ENCODE measurements at places on chromosomes 12 and 14.

GRCh38 chr14:72600551-72601330 lies 293.2 kb downstream of the DPF3 start:
- DNase-seq, result no peak

- no peak for DNase-seq
These were observed 9.1 kb downstream of the PRKCH start for GRCh38 chr14:61330511-61330910.

- DNase-seq, result peak; percentile 49
These were observed 52.9 kb downstream of the SERPINA3 start for GRCh38 chr14:94665121-94665520.

- DNase-seq, result no peak
These were observed 1.1 kb upstream of the ACTR6 start for GRCh38 chr12:100199347-100200149.

DNA sequence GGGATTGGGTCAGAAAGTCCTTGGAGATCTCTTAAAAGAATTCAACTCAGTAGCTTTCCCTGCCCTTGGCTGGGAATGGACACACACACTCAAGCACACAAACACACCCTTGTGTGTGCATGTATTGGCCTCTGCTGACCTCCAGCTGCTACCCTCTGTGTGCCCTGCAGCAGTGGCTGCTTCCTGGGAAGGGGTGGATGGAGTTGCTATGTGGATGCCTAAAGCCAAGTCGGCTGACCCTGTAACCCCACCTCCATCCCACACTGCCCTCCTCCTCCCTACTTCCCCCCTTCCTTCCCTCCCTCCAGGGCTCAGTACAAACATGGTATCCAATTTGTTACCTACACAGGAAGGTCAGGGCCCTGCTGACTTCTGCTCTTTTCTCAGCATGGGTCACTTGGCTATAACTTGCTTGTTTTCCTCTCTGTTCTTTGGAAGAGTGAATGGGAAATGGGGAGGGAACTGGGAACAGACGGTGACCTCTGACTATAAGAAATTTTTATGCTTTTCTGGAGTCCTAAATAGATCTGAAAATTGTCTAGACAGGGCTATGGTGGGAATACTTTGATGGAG lies 351.6 kb upstream of the TBX3 start:
- DNase-seq, result no peak

DNA sequence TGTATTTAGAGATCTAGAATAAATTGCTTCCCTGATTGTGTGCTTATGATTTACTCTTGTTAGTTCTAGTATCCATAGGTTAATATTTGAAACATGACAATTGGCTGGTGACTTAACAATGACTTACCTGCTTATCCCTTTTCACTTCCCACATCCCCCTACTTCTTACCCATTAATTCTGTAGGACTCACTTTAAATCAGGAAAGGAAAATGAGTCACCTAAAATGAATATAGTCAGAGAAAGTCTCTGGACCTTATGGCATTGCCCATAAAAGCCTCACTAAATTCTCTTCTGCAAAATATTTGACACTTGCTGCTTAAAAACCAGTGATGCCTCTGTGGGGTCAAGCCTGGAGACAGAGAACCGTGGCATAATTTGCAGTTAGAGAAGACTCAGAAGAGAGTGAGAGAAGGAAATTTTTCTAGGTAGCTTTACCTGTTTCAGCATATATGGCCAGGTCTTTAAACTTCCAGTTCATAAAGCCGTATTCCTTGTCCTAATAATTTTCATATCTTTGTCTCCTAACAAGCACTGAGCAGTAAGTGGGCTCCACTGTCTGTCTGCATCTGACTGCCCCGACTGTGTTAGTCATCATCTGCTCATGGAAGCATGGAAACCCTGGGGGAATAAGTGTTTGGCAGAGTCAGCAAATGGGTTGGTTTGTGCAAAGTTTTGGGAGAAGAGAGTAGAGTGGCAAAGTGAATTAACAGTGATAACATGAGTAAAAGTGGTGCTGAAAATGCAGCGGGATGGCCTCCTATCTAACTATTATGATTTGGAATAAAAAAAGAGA lies 294.4 kb downstream of the AKAP6 start:
- no peak for DNase-seq

- no peak for DNase-seq
These were observed 17.8 kb downstream of the POLE start for GRCh38 chr12:132669166-132669879.

DNA sequence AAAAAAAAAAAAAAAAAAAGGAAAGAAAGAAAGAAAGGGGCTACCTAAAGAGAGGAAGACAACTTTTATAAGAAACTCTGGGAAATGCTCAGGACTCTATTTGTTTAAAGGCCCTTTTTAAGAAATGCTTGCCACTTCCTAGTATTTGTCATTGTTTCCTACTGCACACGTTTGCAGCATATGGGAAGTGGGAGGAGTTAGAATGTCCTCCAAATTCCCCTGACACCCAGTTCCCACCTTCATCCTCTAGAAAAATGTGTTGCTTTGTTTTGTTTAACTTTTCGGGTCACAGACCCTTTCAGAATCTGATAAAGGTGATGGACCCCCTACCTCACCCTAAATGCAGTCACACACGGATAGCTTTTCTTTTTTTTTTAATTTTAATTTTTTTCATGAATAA lies 40.8 kb downstream of the NINJ2 start:
- no peak for DNase-seq

- no peak for DNase-seq
These were observed 387.8 kb downstream of the FLRT2 start for GRCh38 chr14:85917716-85918115.

DNA sequence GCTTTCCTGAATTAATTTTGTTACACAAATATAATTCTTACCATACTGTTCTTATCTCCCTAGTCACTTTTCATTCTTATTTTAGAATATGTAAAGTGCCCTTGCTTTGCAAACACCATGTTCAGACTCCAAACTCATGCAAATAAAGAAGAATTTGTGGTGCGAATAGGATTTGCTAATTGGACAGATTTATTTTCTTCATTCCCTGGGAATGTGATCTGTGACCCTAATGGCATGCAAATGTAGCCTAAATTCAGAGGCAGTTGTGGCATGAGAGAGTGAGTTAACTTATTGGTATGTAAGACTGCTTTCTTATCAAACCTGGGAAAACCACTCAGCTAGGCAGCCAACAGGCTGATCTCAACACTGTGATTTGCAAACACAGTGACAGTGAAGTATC lies 10.0 kb downstream of the CAPZA3 start:
- DNase-seq, result peak; percentile 89

- no peak for DNase-seq
These were observed 8.8 kb downstream of the PTPN6 start for GRCh38 chr12:6959805-6960592.

- no peak for DNase-seq
These were observed 356.0 kb downstream of the BCL11B start for GRCh38 chr14:98916036-98916435.

- DNase-seq, result no peak
These were observed 366.8 kb upstream of the MIS18BP1 start for GRCh38 chr14:45619831-45620230.

DNA sequence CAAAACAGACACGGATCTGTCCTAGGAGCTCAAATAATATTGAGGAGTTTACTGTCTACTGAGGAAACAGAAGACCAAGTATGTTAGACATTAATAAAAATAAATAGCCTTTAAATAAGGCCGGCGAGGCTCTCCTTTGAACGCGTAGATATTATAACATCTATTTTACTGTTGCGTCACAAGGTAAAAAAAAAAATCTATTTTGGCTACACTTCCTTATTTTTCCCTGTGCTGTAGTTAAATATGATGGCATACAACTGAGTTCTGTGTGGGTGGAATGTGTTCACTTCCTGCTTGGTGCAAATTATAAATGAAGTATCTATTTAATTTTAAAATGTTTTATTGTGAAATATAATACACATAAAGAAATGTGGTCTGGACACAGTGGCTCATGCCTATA lies 17.2 kb upstream of the RAD52 start:
- DNase-seq, result no peak

DNA sequence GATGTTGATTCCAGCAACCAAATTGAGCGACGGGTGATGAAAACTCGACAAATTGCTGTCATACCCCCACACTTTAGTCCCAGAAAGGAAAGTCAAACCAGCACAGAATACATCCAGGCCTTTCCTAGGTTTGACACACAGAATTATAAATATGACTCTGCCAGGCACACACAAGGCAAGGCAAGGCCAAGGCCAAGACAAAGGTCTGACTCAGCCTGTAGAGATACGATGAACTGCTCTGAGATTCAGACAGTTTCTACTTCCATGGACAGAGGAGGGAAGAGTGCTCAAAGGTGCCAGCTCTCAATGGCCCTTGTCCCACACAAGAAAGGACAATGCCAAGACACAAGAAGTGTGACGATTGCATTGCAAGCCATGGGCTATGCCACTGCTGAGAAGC lies 880.2 kb upstream of the TMEM132C start:
- DNase-seq, result no peak

DNA sequence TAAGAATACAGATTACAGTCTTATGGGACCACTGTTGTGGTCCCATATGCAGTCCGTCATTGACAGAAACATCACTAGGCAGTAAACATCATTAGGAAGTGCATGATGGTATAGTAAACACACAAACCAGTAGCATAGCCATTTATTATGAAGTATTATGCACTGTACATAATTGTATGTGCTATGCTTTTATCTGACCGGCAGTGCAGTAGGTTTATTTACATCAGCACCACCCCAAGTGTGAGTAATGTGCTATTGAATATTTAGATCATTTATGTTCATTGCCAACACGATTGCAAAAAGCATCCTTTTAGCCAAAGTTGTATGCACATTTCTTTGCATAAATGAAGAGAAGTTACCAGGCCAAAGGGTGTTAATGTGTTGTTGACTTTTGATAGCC lies 531.6 kb upstream of the TBX3 start:
- no peak for DNase-seq

DNA sequence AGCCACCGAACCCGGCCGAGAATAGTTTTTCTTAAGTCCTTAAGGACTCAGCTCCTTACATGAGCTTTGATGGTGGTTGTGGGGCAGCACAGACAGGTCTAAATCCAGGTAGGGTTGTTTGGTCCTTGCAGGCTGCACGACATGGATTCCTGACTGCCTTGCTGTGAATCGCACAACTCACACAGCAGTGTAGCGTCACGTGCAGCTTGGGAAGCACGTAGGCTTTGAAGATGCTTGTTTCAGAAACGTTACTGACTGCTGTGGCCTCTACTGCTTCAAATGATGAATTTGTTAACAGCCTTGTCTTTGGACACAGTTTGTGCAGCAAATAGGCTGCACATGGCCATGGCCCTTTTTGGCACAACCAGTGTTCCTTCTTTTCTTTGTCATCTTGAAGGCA lies 29.9 kb downstream of the ZBTB42 start:
- DNase-seq, result no peak

- DNase-seq, result no peak
These were observed 1.5 kb upstream of the BEGAIN start for GRCh38 chr14:100588671-100589070.

GRCh38 chr12:80299976-80300375 lies 144.1 kb upstream of the PTPRQ start:
- DNase-seq, result no peak

GRCh38 chr12:68565391-68565903 lies 45.3 kb upstream of the RAP1B start:
- DNase-seq, result peak; percentile 68

DNA sequence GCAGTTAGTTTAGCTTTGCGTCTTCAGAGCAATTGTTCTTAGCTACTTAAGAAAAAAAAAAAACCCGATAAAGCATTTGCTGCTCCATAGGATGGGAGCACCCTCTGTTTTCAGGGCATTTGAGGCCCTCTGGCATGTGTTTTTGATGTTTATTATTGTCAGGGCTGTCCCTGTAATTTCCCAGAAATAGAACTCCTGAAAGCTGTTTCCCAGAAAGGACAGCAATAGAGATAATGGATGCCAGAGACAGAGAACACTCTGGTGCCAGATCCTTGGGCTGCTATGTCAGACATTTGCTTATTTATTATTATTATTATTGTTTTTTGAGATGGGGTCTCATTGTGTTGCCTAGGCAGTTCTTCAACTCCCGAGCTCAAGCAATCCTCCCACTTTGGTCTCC lies 201.3 kb downstream of the ALG10 start:
- no peak for DNase-seq

- no peak for DNase-seq
These were observed 194.5 kb downstream of the PHETA1 start for GRCh38 chr12:111174251-111174960.

DNA sequence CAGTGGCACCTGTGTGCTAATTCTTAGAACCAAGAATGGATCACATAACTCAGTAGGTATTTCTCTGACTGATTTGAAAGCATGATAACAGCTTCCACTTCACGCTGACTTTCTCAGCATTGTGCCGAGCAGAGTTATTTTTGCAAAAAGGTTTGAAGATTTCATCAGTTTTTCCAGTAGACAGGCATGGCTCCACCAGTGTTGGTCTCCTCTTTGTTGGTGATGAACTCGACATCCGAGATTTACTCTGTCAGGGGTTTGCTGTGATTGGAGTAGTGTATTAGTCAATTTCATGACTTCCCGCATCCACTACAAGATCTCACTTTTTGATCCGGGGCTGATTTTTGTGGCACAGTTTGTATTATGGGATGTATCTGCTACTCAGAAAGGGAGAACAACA lies 85.3 kb downstream of the PRKCH start:
- no peak for DNase-seq

DNA sequence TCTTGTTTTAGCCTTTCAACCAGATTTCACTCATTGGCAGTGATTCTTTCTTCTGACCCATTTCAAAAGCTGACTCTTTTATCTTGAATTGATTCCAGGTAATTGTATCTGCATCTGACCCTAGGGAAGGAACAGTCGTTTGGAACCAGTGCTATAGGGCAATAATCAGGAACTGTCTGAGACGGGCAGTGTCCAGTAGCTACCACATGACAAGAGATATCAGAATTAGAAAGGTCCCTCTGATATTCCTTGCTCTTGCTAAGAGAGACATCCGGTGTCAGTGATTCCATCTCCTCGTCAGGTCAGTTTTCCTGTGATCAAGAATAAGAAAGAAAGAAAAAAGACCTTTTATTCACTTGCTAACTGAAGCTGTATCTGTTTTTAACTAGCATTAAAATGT lies 47.8 kb upstream of the PDE3A start:
- DNase-seq, result no peak

GRCh38 chr14:83294941-83295340 lies 1761.3 kb upstream of the SEL1L start:
- peak; percentile 30 for DNase-seq

DNA sequence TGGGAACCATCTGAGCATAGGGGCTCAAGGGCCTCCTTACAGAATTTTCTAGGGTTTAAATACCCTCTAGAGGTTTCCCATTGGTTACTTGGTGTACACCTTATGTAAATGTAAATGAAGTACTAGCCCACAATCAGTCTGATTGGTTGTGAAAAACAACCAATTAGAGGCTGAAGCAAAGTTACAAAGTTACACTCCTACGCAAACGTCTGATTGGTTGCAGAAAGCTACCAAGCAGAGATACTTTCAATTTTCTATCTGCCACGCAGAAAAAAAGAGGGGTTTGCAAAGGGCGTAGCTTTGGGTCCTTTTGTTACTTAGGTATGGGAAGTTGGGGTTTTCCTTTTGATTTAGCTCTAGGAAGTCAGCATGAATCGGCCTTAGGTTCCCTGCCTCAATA lies 1.8 kb upstream of the TMEM19 start:
- no peak for DNase-seq

DNA sequence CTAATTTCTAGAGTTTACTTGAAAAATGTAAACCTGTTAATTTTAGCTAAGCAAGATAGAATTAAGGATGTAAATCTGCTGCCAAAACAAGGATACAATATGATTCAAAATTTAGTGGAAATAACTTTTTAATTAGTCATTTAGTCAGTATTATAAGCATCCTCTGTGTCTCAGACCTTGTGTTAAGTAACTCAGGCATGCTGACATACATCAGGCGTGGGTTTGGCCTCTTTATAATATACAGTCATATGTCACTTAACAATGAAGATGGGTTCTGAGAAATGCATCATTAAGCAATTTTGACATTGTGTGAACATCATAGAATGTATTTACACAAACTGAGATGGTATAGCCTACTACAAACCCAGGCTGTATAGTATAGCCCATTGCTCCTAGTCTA lies 386.9 kb downstream of the ZFP36L1 start:
- DNase-seq, result no peak

Data from non-pigmented ciliary epithelial cell (primary cell).